ENCODE measurements at places on chromosomes 3 and 15.

- no peak for DNase-seq
Observed at GRCh38 chr3:183265834-183266417, 12.9 kb downstream of the B3GNT5 start.

GRCh38 chr3:17081520-17081919 lies 196.8 kb downstream of the PLCL2 start:
- no peak for DNase-seq

DNA sequence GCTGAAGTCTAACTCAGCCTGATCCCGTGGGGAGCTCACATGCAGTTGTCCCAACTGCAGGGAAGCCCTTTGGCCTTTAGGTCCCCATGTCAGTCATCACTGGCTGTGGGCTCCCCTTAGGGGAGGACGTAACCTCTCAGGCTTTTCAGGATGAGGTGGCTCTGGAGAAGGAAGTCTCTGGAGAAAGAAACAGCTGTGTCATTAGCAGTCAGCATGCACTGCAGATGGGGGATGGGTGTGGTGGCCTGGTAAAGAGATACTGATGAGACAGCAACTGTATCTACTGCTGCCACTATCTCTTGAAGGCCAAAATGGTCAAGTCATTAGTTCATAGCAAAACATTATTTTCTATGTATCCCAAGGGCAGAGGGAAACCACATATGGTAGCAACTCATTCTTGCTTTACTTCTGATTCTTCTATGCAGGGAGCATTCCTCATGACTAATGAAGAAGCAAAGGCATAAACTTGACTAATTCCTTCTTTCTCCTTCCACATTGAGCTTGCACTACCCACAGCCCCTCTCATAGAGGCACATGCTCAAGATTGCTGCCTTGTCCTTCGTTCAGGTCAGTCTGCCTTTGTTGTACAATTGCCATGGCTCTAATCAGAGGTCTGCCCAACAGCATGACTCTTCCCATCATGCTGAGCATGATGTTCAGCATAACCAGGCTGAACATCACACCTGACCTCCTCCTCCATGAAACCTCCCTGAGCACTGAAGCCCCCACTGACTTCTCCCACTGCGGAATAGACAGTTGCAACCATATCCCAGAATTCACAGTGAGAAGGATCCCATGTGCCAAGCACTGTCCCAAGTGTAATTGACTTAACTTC lies 47.8 kb upstream of the TMEM158 start:
- DNase-seq, result no peak

DNA sequence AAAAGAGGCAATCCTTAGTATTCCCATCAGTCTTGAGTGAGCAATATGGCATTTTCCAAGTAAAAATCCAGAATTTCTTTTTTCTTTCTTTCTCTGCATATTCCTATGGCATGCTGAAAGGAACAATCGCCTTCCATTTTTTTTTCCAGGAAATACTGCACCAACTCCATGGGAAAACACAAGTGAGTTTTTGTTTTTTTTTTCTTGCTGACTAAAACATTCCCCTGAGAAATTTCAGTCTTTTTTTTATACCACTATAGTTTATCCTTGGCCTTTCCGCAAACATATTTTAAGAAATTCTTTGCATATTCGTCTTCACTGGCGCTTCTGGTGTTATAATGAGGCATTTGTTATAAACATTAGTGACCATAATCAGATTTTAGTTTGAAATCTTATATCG lies 429.6 kb upstream of the MDFIC2 start:
- no peak for DNase-seq

- no peak for DNase-seq
Observed at GRCh38 chr3:14125193-14126016, 553 bp downstream of the TMEM43 start.

DNA sequence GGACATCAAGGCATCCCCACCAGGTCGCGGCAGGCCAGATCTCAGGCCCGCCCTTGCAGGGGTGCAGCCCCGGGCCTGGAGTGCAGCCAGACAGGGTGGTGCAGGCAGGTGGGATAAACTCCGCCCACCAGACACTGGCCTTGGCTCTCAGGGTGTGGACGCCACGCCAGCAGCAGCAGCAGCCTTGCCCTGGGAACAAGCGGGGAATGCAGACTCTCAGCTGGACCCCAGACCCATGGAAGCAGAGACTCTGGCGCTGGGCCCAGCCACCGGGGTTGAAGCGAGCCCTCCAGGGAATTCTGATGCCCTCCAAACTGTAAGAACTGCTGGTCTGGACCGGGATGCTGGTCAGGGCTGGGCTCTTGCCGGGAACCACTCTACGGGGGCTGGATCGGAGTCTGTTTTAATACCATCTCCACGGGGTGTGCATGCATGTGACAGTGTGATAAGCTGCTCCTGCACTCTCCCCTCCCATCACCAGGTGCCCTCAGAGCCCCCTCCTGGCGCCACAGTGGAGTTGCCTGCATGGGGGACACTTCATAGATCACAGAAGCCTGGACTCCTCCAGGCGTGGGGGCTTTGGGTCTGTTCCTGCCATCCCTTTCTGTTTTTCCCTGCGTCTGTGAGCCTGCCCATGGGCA lies 142.7 kb downstream of the NSMCE3 start:
- DNase-seq, result no peak

- no peak for DNase-seq
Observed at GRCh38 chr3:101259485-101260341, 60.7 kb downstream of the IMPG2 start.

- DNase-seq, result no peak
Observed at GRCh38 chr3:122082357-122082756, 27.2 kb downstream of the CD86 start.

GRCh38 chr15:94709319-94709718 lies 478.0 kb downstream of the MCTP2 start:
- no peak for DNase-seq

DNA sequence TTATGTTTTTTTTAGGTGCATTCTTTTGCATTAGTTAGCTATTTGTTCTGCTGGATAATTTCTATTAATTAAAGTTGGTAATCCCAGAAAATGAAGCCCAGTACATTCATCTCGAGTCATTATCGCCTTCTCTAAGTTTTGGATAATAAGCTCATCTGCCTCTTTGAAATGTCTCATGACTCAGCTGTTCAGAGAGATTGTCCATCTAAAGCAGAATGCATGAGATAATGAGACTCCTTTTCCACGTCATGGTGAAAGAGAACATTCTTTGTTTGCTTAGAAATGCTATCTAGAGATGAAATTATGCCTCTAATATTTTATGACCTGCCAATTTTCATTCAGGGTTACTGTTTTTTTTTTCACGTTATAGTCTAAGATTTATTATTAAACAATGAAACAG lies 374.7 kb upstream of the GOLIM4 start:
- DNase-seq, result no peak

DNA sequence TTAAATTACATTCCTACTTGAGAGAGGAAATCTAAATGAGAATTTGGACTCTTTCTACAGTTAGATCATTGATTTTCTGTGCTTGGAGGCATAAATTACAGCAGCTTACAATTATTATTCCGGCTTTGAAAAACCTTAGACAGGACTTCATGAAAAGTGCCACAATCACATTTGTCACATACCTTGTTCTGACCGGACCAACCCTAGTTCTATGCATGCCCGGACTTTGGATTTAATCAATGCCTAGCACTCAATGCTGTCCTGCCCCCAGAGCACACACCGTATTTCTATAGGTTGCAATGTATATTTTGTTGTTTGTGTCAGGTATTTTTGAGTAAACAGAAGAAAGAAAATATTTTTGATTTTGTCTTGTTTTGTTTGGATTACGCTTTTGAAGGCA lies 424.7 kb upstream of the PDZRN3 start:
- no peak for DNase-seq

Measured in NCI-H187 treated with DMSO at 0.1 percent for 48 hours (cell line).